Inflammatory macrophage (primary cell): ENCODE measurements at places on chromosomes 7 and 10.

DNA sequence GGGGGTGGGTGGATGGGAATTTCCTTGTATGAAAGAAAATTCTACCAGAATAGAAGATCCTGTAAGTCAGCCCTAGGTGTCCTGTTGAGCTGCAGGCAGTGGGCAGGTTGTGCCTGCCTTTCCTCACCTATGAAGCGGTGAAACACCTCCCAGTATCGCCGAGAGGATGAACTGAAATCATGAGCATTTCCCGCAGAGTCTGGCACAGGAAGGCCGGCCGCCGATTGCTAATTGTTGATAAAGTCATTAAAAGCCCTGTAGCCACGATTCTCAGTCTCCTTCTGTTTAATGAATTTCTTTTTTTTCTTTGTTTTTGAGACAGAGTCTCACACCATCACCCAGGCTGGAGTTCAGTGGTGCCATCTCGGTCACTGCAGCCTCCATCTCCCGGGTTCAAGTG, 142.1 kb downstream of the CAMK1D start:
- no peak for DNase-seq

- DNase-seq, result no peak
Observed at GRCh38 chr7:114255404-114255841, 159.2 kb upstream of the FOXP2 start.

DNA sequence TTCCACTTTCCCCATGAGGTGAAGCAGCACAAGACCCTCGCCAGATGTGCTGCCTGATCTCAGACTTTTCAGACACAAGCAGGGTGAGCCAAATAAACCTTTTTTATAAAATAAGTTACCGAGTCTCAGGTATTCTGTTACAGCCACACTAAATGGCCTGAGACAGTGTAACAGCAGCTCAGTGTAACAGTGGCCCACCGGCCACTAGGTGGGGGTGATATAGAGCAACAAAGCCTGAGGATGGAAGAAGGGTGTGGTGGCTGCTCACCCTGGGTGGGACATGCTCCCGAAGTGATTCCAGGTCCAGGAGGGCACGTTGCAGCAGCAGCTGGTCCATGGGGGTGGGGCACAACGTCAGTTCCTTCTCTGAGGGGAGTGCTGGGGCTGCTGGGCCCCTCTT, 44.6 kb downstream of the BMS1 start:
- DNase-seq, result no peak

- DNase-seq, result peak; percentile 7
Observed at GRCh38 chr7:94022550-94022949, 18.4 kb upstream of the BET1 start.

GRCh38 chr7:29548823-29549222, 14.8 kb upstream of the PRR15 start:
- DNase-seq, result no peak

DNA sequence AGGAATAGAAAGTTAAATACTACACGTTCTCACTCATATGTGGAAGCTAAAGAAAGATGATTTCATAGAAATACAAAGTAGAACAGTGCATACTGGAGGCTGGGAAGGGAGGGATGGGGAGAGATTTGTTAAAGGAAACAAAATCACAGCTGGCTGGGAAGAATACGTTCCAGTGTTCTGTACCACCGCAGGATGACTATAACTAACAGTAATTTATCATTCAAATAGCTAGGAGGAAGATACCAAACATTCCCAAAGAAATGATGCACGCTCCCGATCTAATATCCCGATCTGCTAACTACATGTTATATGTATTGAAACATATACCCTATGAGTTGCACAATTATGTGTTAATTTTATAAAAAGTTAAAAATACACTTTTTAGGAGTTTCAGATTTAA, 162.3 kb downstream of the ZMYND11 start:
- DNase-seq, result no peak

DNA sequence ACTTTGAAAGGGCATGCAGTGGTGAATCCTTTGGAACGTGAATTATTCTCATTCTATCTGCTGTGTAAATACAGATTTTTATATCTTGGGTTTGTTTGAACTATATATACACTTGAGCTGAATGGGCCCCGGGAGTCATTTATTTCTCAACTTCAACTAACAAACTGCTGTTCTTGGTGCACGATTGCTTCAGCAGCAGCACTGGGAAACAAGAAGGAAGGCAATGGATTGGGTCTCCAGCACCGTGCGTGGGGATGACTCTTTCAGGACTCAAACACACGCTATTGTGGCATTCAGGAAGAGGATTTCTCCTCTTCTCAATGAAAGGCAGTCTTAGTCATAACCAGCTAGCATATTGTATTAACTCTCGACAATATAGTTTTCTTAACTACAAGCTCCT, 226.0 kb upstream of the NFE2L3 start:
- no peak for DNase-seq

DNA sequence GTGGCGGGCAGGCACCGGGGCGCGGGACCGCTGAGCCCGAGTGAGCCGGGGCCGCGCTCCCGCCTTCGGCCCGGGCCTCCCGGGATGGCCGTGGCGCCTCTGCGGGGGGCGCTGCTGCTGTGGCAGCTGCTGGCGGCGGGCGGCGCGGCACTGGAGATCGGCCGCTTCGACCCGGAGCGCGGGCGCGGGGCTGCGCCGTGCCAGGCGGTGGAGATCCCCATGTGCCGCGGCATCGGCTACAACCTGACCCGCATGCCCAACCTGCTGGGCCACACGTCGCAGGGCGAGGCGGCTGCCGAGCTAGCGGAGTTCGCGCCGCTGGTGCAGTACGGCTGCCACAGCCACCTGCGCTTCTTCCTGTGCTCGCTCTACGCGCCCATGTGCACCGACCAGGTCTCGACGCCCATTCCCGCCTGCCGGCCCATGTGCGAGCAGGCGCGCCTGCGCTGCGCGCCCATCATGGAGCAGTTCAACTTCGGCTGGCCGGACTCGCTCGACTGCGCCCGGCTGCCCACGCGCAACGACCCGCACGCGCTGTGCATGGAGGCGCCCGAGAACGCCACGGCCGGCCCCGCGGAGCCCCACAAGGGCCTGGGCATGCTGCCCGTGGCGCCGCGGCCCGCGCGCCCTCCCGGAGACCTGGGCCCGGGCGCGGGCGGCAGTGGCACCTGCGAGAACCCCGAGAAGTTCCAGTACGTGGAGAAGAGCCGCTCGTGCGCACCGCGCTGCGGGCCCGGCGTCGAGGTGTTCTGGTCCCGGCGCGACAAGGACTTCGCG, 534 bp downstream of the FZD9 start:
- no peak for DNase-seq

DNA sequence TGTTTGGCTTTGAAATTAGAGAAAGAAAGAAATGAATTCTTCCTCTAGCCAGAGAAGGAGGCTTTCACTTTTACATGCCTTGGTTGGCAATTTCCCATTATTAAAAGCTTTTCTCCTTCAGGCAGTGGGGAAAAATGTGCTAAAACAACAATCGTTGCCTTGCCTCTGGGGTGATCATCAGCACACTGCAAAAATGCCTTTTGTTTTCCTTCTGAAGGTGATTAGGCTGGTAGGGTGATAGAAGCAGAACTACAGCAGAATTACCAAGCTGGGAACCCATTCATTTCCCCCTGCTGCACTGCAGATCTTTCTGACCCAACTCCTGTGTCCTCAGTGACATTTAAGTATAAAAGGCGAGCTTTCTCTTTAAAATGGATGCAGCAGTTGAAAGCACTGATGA, 22.2 kb downstream of the ANK3 start:
- no peak for DNase-seq

- DNase-seq, result peak; percentile 10
Observed at GRCh38 chr7:28533731-28534531, 121.6 kb downstream of the CREB5 start.

DNA sequence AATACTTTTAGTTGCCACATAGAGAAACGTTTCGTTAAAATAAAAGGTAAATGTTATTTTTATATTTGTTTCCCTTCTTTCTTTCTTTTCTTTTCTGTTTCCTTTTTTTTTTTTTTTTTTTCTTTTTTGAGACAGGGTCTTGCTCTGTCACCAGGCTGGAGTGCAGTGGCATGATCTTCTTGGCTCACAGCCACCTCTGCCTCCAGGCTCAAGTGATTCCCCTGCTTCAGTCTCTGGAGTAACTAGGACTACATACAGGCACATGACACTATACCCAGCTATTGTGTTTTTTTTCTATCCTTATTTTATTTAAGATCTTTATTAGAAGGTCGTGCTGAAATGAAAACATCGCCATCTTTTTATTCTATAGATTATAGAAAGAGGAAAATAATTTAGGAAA, 661.8 kb upstream of the MBL2 start:
- no peak for DNase-seq

- no peak for DNase-seq
Observed at GRCh38 chr10:73209705-73210104, 37.4 kb downstream of the DNAJC9 start.

DNA sequence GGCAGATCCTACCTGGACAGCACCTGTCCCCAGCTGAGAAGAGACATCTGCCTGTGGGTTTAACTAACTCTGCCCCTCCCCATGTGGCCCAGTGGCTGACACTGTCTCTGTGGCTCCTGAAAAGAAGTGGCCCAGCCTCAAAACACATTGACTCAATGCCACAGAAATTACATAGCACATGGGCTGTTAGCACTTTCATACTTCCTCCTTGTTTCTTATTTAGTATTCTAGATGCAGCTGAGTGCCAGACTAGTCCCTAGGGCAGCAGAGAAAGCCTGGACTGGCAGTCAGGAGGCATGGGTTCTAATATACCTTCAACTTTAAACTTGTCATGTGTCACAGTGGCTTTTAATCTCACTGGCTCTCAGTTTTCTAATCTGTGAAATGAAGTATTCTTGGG, 171.0 kb downstream of the TRIL start:
- no peak for DNase-seq

GRCh38 chr10:30026578-30026977, 32.8 kb downstream of the JCAD start:
- no peak for DNase-seq

GRCh38 chr7:48471196-48471595, 299.9 kb downstream of the ABCA13 start:
- DNase-seq, result no peak

- DNase-seq, result no peak
Observed at GRCh38 chr10:51421853-51422252, 277.5 kb downstream of the CSTF2T start.

DNA sequence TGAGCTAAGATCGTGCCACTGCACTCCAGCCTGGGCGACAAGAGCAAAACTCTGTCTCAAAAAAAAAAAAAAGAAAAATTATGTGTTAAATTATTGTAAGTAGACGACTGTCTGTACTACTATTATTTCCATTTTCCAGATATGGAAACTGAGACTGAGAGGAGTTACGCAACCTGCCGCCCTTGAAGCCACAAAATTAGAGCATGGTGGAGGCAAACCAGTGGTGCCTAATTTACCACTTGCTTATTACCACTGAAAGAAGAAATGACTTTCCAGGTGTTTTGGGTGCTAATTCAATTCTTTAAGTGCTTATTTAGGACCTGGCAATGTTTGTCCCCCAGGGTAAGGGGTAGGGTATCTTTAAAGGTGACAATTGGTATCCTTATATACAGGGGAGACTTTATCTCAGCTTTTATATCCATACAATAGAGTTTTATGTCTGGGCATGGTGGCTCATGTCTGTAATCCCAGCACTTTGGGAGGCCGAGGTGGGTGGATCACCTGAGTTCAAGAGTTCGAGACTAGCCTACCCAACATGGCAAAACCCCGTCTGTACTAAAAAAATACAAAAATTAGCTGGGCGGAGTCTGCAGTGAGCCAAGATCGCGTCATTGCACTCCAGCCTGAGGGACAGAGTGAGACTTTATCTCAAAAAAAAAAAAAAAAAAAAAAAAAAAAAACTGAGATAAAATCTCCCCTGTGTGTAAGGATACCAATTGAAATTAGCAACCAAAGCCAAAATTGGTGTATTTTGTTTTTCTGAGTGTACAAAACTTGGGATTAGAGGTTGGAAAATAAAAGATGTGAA, 16.6 kb upstream of the CAMK1D start:
- no peak for DNase-seq

GRCh38 chr7:29400437-29400836, 163.2 kb upstream of the PRR15 start:
- no peak for DNase-seq

- DNase-seq, result no peak
Observed at GRCh38 chr10:109920016-109920415, 3.3 kb downstream of the XPNPEP1 start.
